ENCODE measurements at places on chromosomes 12 and 14.

DNA sequence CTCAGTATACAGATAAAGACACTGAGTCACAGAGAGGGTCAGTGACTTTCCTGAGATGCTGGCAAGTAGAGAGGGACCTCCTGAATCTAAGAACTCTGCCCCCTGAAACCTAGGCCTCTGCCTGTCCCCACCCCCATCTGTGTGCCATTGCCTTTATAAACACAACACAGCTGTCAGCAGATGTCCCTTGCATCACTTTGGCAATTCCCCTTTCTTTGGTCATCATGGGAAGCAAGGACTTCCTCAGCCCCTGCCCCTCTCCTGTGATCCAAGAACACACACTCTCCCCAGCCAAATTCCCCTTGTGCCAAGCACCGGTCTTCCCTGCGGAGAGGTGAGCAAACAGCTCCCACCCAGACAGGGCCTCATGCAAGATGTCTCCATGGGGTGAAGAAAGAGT, 8.3 kb downstream of the TSPAN11 start:
- no peak for DNase-seq

DNA sequence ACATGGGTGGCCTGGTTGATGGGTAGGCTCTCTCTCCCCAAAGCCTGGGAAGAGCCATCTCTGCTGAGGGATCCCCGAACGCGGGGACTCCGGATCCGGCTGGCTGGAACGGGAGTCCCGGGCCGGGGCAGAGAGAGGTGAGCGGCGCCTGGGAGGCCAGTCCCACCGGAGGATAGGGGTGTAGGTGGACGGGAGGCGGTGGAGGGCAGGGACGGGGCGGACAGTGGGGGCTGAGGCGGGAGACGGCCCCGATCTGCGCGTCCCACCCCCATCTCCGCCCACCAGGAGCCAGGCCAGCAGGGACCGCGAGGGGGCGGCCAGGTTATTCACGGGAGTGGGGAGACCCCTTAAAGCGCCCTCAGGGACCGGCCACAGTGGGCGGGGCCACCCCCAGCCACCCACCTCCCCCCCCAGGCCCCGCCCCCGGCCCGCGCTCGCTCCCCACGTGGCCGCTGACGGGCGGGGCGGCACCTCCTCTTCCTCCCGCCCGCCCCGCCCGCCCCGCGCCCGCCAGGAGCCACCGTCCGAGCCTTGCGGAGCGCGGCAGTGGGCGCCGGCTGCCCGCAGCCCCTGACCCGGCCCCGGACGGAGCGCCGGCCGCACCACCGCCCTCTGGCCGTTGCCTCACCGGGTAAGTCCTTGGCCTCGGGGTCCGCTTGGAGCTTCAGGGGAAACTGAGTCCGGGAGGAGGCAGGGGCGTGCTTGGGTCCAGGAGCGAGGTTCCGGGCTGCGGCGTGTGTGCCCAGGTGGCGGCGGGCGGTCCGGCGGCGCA, at the start of gene INF2:
Gene INF2 (plus strand): TSS at position 510 of the 772 bp plus-strand sequence. CDS start 11,748 bp downstream, outside the sequence.
- DNase-seq = no peak

GRCh38 chr12:40980427-40980961, 207.6 kb upstream of the PDZRN4 start:
- no peak for DNase-seq

- no peak for DNase-seq
These were observed 12.5 kb downstream of the STYK1 start for GRCh38 chr12:10661338-10661737.

Data from activated naive CD4-positive, alpha-beta T cell treated with anti-CD3 and anti-CD28 coated beads, Interleukin-2, amount 50 U/mL, for 72 hours (primary cell).